ENCODE measurements at places on chromosomes 2 and 18.

GRCh38 chr2:65952966-65953761, 481.8 kb upstream of the MEIS1 start:
- DNase-seq, result no peak

GRCh38 chr18:46891742-46892214, 25.5 kb downstream of the PIAS2 start:
- no peak for DNase-seq

DNA sequence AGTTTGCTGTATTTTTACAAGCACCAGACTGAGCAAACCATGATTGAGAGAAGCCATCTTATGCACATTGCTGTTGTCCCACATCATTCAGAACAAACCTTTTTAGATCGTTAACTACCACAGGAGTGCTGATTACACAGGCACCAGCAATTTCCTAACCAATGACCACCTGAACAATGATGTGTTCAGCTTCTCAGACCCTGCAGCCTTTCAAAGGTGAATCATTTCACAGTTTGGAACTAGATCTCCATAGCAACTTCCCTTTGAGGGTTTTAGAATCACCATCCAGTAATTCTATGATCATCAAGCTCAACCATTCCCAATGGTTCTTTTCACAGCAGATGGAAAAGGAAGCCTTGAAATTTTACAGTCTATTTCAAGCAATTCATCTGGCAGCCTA, 71.4 kb downstream of the OLA1 start:
- no peak for DNase-seq

DNA sequence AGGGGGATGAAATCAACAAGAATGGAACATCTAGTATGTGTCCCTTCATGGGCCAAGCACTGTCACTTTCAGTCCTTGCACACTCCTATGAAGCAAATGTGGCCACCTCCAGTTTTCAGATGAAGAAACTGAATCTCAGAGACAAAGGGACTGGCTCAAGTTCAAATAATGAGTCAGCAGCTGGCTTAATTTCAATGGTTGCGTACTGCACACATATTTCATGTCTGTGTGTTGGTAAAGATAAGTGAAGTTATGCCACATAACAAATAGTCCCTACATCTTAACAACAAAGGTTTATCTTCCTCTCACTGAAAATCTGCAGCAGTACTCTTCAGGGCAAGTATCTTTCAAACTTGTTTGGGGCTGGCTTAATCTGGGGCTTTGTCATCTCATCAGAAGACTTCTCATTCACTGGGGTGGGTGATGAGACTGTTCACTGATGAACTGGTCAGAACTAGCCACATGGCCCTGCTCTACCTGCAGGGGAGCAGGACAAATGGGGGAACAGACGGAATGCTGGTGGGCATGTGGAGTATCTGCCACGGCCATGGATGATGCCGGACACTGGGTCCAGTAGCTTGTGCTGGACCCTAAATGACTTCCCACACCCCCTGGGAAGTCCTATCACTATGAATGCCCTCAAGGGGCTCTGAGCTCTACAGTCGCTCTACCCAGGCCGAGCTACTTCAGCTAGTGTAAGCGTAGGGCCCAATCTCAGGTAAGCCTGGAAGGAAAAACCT, 263.2 kb downstream of the CYP26B1 start:
- DNase-seq, result no peak

- DNase-seq, result no peak
These were observed 42.0 kb downstream of the NEURL3 start for GRCh38 chr2:96463119-96463518.

- no peak for DNase-seq
These were observed 95.3 kb upstream of the EPB41L3 start for GRCh38 chr18:5639131-5639530.

- no peak for DNase-seq
These were observed 104.4 kb upstream of the STK17B start for GRCh38 chr2:196275646-196276352.

DNA sequence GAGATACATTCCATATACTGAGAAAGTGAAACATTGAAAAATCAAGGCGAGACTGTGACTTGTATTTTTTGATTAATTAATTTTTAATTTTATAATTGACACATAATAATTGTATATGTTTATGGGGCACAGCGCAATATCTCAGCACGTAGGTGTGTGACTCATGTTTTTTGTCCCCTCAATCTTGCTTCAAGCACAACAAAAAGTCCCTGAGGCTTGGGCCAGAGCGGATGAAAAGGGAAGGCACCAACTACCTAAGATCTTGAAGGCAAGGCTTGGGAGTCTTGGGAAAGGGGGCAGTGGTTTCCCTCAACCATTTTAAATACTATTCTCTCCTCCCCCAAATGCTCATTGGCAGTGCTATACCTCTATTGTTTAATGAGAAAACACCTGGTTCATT, 9.9 kb downstream of the SGPP2 start:
- no peak for DNase-seq

DNA sequence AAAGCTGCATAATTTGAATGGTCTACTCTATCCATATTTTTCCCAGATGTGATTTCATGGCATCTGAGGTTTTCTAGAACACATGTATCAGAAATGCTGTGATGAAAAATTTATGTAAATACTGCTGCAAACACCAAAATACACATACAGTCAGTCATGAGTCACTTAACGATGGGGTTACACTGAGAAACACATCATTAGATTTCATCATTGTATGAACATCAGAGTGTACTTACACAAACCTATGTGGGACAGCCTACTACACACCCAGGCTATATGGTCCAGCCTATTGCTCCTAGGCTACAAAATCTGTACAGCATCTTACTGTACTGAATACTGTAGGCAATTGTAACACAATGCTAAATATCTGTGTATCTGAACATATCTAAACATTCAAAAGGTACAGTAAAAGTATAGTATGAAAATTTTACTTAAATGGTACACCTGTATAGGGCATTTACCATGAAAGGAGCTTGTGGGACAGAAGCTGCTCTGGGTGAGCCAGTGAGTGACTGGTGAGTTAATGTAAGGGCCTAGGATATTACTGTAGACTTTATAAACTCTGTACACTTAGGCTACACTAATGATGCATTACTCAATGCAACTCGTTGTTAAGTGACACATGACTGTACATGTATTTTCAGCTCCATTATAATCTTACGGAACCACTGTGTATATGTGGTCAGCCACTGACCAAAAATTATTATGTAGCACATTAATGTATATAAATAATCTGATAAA, 33.5 kb downstream of the PNO1 start:
- DNase-seq, result no peak

DNA sequence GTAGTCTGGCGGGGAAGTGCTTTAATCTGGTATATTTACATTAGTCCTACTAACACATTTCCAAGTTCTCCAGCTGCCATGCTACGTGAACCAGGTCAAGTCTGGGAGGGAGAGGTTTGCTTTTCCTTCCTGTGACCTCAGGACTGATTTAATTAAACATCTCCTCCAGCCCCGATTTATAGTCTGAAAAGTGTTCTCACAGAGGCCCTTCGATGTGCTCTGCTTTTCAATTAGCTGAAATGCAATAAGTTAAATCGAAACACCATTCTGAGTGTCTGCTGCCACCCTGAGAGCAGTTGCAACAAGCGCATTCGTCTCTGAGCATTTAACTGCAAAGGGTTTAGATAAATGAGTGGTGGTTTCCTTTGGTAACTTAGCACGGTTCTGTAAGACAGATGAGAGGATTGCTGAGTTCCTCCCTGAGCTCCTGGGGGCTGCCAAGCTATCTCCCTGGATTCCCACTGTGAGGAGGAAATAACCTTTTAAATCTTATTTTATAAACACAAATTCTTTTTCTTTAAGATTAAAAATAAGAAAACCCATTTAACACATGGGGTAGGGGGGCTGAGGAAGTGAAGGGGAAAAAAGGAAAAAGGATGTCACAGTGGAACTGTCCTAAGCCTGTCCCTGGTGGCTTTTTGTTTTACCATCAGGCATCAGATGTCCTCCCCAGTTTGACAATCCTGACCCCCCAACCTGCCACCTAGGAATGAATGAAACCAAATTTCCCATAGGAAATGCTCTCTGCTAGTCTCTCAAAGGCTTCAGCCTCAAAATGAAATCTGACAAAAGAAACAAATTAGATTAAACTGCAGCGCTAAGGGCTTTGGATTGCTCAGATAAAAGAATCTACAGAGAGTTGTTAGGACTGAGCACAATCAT, 56.5 kb upstream of the CREB1 start:
- DNase-seq, result no peak

- DNase-seq, result no peak
These were observed 292.1 kb upstream of the KLHL29 start for GRCh38 chr2:23092831-23093230.

Data from activated effector memory CD4-positive, alpha-beta T cell treated with Interleukin-2 at 50 U/mL for 16 hours (primary cell).